Chondrocyte (in vitro differentiated cells): ENCODE measurements at places on chromosomes 4 and X.

GRCh38 chrX:28398342-28398741 is 188.9 kb upstream of the IL1RAPL1 start:
- no peak overlapping the region for H3K4me3 ChIP-seq
- H3K36me3 ChIP-seq: no peaks in the 10 kb centered on the region
- no peaks in the 10 kb centered on the region for H3K4me1 ChIP-seq
- no peak for DNase-seq
- H3K27me3 ChIP-seq: no peaks in the 10 kb centered on the region
- H3K27ac ChIP-seq: no peak overlapping the region

DNA sequence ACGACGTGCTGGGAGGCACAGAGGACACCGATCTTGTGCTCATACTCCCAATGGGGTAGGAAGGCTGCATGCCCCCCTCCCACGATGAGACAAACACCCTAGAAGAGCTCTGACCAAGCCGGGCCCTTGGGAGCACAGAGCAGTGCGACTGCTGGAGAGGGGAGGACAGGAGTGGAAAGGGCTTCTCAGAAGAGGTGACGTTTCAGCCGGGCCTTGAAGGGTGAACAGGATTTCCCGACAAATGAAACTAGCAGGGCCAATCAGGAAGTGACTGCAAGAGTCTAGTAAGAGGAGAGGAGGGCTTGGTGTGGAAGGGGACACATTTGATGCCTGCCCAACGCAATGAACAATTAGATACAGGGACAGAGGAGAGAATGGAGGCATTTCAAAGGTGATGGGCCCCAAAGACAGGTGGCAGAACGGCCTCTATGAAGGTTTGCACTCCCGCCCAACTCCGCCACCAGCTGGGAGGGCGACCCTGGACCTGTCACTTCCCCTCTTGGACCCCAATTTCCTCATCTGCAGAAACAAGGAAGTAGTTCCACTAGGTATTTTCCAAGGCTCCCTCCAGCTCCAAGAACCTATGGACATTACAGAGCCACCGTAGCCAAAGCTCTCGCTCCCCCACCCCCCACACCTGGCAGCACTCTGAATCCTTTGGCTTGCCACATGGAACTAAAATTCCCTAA is 3.9 kb downstream of the HCFC1 start:
- peaks cover 39% of the 10 kb centered on the region for H3K4me1 ChIP-seq
- H3K36me3 ChIP-seq: peaks cover under 1% of the 10 kb centered on the region
- H3K4me3 ChIP-seq: peak overlapping the region; percentile 100
- H3K27me3 ChIP-seq: no peaks in the 10 kb centered on the region

DNA sequence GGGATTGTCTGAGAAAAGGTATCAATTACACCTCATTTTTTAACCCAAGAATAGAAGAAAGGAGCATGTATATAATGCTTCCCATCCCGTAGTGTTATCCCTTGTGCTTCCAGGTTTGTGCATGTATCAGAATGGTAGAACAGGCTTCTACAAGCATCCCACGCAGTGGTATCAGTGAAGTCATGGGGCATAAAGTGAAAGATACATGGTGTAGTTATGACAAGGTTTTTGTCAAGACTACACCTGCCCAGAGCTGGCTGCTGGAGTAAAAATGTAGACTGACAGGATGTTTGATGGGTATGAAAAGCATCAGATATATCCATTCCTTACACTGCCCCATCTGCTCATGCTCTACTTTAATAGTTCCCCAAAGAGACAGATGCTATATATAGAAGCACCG is 9.5 kb downstream of the TLR1 start:
- H3K4me1 ChIP-seq: no peaks in the 10 kb centered on the region
- no peak overlapping the region for H3K27ac ChIP-seq
- no peaks in the 10 kb centered on the region for H3K27me3 ChIP-seq

- no peaks in the 10 kb centered on the region for H3K4me1 ChIP-seq
- no peak overlapping the region for H3K4me3 ChIP-seq
Measured at GRCh38 chr4:37749398-37749988, 63.3 kb upstream of the RELL1 start.
